ENCODE measurements at places on chromosomes 3 and 15.

- peak; percentile 42 for DNase-seq
Observed at GRCh38 chr3:89098964-89099585, 8.3 kb upstream of the EPHA3 start.

DNA sequence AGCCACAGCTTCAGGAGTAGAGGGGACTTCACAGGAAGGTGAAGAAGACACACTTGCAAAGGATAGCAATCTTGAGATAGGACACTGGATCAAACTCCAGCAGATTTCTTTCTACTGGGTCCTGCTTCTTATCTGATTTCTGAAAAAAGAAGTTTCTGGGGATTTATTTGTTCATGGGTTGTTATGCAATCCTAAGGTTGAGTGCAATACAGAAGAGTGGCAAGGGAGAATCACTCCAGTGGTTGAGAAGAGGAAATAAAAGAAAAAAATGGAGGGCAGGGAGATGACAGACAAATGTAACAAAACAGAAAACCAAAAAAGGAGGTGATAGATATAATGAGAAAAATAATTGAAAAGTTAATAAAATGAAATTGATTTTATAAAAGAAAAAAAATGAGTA lies 858.3 kb downstream of the TUSC7 start:
- no peak for DNase-seq

GRCh38 chr3:42692667-42693529 lies 7.6 kb downstream of the KLHL40 start:
- DNase-seq = no peak

DNA sequence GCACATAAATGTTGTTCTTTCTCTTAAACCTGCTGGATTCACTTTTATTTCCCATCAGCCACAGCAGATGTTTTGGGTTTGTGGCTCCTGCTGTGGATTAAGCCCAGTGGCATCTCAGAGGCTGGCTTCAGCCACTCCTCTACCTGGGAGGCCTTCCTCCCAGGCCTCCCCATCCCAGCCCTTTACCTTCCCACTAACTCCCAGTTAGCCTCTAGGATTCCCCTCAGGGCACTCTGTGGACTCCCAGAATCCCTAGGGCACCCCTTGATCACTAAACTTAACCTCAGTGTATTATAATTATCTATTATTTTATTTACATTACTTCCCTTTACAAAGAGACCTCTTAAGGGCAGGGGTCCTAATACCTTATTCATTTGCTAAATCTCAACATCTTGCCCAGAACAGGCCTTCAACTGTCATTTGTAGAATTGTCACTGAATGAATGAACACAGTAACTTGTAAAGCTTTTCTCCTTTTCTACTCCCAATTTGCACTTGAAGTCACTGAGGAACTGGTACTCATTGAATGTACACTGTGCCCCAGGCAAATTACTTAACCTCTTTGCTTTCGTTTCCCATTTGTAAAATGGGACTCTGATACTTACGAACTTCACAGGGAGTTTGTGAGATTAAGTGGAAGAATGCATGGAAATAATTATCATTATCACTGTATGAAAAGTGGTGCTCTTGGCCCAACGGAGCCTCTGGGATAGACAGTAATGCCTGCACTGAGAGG lies 8.3 kb downstream of the CCDC13 start:
- no peak for DNase-seq

- no peak for DNase-seq
Observed at GRCh38 chr3:77150028-77150427, 110.1 kb downstream of the ROBO2 start.
